Stimulated activated CD4-positive, alpha-beta T cell treated with anti-CD3 and anti-CD28 coated beads, Interleukin-12 subunit alpha, Interleukin-12 subunit beta, amount 100 ng/mL, for 4 hours (primary cell): ENCODE measurements at places on chromosomes 16 and 17.

- DNase-seq = no peak
These were observed 17.9 kb upstream of the AP1G1 start for GRCh38 chr16:71826533-71827017.

DNA sequence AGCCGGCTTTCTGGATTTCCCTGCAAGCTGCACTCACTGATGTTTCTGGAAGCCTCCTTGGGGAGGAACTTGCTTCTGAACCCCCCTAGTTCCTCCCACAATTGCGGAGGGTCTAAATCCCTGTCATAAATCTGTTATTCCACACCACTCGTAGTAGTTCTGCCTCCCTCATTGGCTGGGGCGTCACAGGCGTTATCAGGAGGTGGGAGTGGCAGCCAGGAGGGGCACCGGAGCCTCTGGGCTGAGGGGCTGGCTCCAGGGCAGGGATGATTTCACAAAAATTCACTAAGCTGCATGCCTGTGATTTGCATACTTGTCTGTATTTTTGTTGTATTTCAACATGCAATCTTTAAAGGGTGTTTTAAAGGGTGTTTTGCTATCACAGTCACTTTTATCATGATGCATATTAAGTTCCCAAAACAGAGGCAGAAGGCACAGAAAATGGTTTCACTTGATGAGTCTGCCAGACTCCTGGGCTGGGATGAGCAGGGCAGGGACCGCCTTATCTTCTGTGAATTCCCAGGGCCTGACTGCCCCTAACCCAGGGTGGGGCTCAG, 176.2 kb upstream of the FOXF1 start:
- no peak for DNase-seq

DNA sequence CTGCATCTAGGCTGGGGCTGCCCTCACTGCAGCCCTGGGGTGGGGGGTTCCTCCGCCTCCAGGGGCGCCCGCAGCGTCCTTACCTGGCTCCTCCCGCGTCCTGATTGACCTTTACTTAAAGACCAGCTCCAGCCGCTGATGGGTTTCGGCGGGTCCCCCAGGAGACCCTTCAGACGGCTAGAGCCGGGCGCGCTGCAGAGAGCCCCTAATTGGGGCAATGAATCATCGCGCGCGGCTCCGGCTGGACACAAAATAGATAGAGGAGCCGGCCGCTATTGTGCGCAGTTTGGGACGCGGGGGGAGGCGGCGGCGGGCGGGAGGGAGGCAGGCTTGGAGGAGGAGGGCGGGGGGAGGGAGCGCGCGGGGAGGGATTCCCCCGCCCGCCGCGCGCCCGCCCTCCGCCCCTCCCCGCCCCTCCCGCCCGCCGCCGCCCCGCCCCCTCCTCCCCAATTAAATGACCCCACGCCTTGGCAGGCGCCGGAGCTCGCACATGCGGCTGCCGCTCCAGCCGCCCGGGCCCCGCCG, 56.5 kb upstream of the CIBAR2 start:
- peak; percentile 18 for DNase-seq

GRCh38 chr17:52383493-52384100, 225.1 kb upstream of the CA10 start:
- no peak for DNase-seq

DNA sequence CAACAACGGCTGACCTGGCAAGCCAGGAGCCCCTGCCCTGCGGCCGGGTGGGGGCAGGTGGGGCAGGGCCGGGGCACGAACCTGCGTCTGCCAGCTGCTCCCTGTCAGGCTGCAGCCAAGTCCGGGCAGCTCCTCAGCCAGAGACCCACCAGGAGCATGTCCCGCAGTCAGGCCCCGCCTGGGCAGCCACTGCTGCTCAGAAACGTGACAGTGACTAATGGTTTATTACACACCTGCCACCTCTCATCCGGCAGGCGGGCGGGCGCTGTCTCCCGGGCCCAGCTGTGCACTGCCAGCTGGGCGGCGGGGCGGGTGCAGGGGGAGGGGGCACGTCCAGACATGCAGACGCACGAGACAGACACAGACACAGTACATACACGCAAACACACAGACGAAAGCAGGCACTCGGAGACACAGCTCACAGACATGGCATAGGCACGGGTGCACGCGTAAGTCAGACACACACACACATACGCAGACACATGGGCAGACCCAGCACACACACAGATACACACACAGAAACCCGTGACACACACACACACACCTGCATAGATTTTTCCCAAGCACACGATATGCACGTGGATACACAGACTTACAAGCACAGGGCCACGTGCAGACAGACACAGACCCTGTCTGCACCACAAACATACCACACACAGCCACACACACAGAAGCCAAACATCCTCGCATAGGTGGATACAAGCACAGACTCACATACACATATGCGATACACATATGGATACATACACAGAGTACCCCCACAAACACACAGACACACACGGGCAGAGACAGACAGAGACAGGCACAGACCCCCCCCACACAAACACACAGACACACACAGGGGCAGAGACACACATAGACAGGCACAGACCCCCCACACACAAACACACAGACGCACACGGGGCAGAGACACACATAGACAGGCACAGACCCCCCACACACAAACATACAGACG, 248.3 kb upstream of the CIBAR2 start:
- DNase-seq = no peak

DNA sequence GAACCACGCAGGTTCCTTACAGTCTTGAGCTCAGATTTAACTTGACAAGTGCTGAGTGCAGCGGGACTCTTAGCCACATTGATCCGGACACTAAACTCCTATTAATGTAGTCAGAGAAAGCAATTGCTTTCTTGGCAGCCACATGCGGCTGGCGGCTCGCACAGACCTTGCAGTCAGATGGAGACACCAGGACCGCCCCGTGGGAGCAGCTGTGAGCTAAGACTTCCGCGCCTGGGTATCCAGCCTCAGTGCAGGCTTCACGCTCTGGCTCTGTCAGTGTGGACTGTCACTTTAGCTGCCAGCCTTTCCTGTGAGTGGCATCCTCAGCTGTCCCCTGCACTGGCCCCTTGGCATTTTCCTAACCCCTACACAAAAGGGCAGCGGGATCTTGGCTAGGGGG, 80.9 kb upstream of the NLRP1 start:
- DNase-seq = no peak

GRCh38 chr17:35540589-35541404, 3.3 kb upstream of the SLFN12L start:
- DNase-seq = peak; percentile 28

DNA sequence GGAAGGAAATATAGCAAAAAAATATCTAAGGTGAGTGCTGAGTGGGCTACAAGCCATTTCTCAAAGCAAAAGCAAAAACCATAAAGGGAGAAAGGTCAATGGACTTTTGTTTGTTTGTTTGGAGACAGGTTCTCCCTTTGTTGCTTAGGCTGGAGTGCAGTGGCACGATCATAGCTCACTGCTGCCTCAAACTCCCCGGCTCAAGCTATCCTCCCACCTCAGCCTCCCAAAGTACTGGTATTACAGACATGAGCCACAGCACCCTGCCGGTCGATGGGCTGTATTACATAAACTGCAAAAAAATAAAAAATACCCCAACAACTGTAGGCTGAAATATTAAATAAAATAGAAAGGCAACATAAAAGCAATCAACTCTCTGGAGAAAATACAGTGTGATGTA, 3.5 kb upstream of the RBBP6 start:
- DNase-seq = no peak

GRCh38 chr16:11514283-11514682, 72.4 kb downstream of the LITAF start:
- no peak for DNase-seq

DNA sequence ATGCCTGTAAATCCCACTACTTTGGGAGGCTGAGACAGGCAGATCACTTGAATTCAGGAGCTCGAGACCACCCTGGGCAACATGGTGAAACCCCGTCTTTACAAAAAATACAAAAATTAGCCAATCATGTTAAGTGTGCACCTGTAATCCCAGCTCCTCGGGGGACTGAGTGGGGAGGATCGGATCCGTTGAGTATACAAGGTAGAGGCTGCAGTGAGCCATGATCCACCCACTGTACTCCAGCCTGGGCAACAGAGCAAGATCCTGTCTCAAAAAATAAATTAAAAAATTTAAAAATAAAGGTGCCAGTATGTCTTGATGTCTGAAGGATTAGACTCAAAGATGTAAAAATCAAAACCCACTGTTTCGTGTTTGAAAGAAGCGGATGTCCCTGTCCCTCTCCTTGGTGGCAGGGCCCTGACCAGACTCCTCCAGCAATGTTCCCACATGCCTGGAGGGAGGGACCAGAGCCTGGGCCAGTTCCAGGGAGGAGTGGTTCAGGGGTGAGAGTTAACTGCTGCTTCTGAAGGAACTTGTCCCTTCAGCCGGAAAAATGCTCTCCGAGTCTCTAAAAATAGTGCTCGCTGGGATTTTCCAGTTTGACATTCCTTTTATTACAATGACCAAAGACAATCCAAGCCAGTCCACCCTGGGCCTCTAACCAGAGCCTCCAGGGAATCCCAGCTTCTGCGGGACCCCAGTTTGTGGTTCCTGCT, 9.4 kb upstream of the CMTM4 start:
- DNase-seq = no peak

- peak; percentile 8 for DNase-seq
These were observed 59.3 kb downstream of the JPH3 start for GRCh38 chr16:87661561-87661960.

DNA sequence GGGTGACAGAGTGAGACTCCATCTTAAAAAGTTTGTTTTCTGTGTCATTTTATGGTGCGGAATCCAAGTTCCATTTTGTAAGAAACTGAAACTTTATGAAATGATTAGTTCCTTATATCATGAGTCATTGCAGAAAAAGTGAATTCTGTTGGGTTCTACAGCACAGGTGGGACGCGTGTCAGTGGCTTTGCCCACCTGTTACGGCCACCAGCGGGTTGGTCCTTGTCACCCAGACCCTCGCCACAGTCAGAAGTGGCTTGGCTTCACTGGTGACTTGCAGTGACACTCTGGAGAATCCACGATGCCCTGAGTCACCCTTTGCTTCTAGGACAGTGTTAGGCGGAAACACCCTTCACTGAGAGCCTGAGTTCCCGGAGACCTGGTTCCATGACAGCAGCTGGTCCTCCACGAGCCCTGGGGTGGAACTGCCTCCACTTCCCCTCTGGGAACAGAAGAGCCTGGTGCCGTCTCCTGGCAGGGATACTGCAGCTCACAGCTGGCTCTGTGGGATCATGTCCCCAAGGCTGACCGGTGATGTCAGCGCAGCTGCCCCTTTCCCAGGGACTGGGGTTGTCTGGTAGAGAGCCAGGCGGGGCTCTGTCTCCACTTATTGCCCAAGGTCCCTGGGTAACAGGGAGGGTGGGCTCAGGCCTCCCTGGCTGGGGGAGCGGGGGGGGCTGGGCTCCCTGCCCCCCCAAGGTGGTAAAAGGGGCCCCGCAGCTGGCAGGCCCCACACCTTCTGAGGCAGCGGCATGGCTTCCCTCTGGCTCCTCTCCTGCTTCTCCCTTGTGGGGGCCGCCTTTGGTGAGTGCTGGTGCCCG, at the start of gene CTRB1:
Gene CTRB1 (plus strand): TSS at position 733 of the 821 bp plus-strand sequence. CDS start 20 bp downstream, at position 753.
- DNase-seq = no peak

DNA sequence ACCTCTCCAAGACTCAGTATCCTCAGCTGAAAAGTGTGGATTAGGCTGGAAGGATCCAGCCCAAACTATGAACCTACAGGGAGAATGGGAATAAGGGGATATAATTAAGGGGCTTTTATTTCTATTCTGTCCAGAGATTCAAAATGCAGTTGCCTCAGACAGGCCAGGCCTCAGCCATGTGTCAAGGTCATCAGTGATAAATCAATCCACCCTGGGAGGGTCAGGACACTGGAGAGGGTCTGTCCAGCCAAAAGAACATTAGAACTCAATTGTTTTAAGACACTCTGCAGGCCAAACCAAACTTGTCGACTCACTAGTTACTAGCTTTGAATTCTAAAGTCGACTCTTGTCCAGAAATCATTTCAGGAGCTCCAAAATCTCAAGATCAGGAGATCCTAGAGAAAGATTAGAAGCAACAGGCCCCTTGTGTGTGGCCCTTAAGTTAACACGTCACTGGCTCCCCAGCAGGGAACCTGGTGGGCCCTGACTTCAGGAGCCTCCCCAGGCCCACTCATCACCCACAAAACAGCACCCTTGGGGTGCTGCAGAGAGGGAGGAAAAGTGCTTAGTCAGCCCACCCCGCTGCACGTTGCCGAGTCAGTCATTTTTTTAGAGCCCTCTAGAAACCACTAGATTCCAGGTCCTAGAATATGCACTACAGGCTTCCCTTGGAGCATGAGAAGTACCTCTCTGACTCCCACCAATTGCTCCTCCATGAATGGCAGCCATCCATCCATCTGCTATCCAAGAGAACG, 156.8 kb downstream of the XYLT1 start:
- DNase-seq = no peak
